Activated CD8-positive, alpha-beta memory T cell treated with anti-CD3 and anti-CD28 coated beads, Interleukin-2, amount 50 U/mL, for 48 hours (primary cell): ENCODE measurements at places on chromosomes 7 and 10.
A peak's percentile ranks its signal among the peaks of the same experiment; 100 is the strongest.

GRCh38 chr10:88592906-88593305, 6.3 kb downstream of the LIPJ start:
- DNase-seq = no peak

DNA sequence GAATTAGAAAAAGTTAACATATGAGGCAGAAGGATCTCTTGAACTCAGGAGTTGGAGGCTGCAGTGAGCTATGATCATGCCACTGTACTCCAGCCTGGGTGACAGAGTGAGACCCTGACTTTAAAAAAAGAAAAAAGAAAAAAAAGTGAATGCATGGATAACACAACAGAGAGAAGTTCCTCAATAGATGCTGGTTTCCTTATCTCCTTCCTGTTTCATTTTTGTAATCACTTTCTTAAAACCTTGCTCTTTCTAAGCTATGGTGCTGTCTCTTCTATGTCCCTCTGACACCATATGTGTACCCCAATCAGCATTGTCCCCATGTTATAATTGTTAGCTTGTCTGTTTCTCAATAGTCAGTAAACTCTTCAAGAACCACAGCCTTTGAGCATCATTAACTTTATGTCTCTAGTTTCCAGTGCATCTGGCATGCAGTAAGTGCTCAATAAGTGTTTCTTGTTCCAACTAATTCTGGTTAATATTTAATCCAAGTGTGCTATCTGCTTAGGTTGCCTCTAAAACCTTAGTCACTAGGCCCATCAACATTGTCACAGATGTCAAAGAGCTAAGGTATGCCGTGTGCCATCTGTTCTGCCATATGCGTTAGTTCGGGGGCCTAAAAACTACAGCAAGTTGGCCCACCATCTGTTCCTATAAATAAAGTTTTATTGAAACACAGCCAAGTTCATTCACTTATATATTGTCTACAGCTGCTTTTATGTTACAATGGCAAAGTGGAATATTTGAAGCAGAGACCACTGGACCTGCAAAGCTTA, 36.2 kb downstream of the MPP7 start:
- DNase-seq = no peak

DNA sequence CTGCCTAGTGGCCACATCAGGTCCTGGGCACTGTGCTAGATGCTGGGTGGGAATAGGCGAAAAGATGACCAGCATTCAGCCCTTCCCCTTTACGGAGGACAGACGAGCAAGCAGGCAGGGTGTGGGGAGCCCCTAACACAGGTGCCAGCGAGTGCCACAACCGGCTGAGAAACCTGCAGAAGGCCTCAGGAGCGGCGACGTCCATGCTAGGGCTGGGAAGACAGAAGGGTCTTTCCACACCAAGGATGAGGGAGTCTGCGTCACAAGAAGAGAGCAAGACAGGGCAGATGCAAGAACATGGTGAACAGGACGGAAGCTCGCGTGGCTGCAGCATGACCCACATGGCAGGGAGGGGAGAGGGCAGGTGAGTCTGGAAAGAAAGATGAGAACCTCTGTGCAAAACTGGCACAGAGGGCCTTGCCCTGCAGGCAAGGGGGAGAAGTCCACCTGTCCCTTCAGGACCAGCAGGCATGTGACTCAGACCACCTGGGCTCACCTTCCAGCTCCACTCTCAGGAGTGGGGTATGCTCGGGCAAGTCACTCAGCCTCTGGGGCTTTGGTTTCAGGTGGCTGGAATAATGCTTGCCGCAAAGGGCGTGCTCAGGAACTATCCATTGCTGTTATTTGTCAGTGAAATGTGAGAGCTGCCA, 36.6 kb downstream of the KCNH2 start:
- no peak for DNase-seq

DNA sequence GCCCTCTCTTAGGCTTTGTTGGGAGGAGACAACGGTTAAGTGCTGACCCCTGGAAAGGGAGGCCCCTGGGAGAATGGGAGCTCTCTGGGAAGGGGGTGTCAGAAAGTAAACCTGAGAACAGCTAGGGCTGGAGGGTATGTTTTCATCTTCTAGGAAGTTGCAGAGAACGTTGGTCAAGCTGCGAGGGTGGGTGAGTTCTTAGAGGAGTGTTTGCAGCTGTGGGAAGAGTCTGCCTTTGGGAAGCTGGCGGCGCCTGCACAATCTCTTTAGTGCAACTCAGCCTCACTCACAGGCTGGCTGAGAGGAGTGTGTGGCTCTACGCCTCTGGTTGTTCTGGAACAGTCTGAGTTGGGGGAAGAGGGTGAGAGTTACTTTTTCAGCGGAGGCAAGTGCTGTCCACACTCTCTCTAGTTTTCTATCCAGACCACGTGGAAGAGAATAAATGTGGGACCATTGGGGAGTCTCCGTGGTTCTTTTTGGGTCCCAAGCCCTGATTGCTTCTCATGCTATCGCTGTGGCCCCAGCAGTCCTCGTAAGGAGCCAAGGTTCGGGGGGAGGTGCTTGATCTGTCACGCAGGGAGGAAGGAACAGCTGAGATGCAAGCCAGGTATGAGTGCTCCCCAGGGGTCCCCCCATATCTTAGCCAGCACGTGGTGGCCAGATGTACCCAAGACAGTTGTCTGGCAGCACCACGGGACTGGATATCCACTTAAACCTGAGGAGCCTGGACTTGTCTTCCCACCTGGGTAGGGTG, 237.2 kb downstream of the BUB3 start:
- DNase-seq = no peak

GRCh38 chr7:129343099-129343700, 91.0 kb upstream of the STRIP2 start:
- no peak for DNase-seq

- DNase-seq = no peak
Observed at GRCh38 chr10:44827431-44828006, 83.6 kb upstream of the TMEM72 start.

- DNase-seq = no peak
Observed at GRCh38 chr10:71911296-71911953, 52.8 kb upstream of the CHST3 start.

- DNase-seq = peak; percentile 85
Observed at GRCh38 chr7:2863461-2864066, 19.5 kb upstream of the GNA12 start.

GRCh38 chr7:7315851-7316250, 133.5 kb downstream of the C1GALT1 start:
- DNase-seq = no peak

- no peak for DNase-seq
Observed at GRCh38 chr10:48648172-48648942, 36.3 kb upstream of the WDFY4 start.

GRCh38 chr7:67916571-67917436, 920.2 kb downstream of the TYW1 start:
- DNase-seq = no peak

GRCh38 chr10:71302874-71303568, 16.0 kb upstream of the SLC29A3 start:
- no peak for DNase-seq

- DNase-seq = no peak
Observed at GRCh38 chr7:111753968-111754367, 191.7 kb upstream of the IMMP2L start.

DNA sequence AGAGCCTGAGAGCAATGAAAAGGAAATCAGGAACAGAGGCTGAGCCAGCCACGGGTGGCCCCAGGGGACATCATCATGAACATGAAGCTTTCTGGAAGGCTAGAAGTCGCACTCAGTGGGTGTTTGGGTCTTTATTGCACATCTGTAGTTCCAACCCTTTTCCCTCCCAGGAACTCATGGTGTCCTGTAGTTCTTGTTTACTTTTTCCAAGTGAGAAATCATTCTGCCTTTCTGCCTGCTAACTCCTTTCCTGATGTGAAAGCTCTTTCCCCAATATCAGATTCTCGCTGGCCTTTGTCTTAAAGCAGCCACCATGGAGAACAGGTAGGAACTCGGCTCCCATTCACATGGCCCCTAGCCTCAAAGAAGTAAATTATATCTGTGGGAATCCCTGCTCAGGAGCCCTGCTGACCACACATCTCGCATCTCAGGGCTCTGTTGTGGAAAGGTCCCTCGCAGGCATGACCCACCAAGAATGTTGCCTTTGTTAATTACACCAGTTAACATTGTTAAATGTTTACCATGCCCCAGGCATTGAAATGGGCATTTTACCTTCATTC, 542.7 kb downstream of the TNS3 start:
- no peak for DNase-seq

- DNase-seq = no peak
Observed at GRCh38 chr10:116538456-116538855, 7.3 kb upstream of the PNLIP start.

- DNase-seq = no peak
Observed at GRCh38 chr10:131689016-131689415, 211.8 kb upstream of the PPP2R2D start.

DNA sequence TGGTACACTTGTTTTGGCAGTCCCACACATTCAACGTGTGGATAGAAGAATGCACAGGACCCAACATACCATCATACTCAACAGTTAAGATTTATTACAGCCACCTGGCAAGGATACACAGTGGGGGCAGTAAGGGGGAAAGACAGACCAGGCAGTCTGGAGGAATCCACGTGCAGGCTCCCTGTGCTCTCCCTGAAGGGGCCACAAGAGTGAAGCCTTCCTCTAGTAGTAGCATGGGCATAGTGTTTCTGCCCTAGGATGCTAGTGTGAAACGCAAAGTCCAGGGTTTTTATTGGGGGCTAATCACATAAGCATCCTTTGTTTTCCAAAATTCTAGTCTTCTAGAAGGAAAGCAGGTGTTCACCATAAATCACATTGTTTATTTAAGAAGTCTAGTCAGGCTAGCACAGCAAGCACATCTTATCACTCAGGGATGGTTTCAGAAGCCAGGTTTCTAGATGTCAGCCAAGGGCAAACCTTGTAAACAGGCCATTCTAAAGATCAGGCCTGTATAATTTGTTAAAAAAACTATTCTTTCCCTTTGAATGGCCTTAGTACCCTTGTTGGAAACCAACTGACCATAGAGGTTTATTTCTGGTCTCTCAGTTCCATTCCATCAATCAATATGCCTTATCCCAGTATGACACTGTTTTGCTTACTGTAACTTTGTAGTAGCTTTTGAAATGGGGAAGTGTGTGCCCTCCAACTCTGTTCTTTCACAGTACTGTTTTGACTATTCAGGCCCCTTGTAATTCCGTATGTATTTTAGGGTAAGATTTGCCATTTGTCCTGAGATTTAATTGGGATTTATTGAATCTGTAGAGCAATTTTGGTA, 12.4 kb upstream of the TFAM start:
- no peak for DNase-seq

- no peak for DNase-seq
Observed at GRCh38 chr10:24944512-24945255, 7.7 kb downstream of the PRTFDC1 start.

- no peak for DNase-seq
Observed at GRCh38 chr7:135644154-135644553, 18.2 kb upstream of the STMP1 start.
